Activated CD4-positive, alpha-beta T cell treated with anti-CD3 and anti-CD28 coated beads, Interleukin-2, amount 10 ng/mL, durations not matched to agents 24 days and 14 days (primary cell): ENCODE measurements at places on chromosomes 5 and 9. TPM values are rescaled to one million over a fixed set of nuclear protein-coding genes. Genes with fewer than 3 reads are reported as not detected.

- no peak overlapping the region for H3K27ac ChIP-seq
- no peaks in the 10 kb centered on the region for H3K36me3 ChIP-seq
- no peak overlapping the region for H3K4me3 ChIP-seq
These were observed 25.9 kb upstream of the PTAR1 start for GRCh38 chr9:69785757-69786156.

DNA sequence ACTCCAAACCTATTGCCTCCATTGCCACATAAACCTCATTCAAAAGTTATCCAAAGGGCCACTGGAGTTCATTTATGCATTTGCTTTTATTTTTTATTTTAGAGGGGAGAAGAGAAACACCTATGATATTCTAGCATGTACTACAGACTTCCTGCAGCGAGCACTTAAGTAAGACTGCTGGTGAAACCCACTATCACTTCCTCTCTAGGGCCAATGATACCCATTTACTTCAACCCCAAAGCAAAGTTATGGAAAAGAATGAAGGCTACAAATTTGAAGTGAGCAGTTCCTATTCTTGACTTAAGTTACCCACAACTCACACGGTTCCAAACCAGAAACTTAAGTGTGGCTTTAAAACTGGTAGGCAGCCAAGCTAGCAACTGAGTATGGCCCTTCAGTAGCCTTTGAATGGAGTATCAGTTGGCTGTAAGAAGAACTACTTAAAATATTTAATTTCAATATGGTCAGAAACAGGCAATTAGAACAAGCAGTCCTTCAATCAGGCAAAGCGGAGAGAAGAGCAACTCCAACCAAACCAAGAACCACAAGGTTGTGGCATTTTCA, 94.1 kb downstream of the GPR21 start:
- DNase-seq, result no peak
- no peak overlapping the region for H3K4me3 ChIP-seq
- H3K27ac ChIP-seq, result no peak overlapping the region

Gene OR2Y1
- total RNA-seq, result not detected in 2 replicates

DNA sequence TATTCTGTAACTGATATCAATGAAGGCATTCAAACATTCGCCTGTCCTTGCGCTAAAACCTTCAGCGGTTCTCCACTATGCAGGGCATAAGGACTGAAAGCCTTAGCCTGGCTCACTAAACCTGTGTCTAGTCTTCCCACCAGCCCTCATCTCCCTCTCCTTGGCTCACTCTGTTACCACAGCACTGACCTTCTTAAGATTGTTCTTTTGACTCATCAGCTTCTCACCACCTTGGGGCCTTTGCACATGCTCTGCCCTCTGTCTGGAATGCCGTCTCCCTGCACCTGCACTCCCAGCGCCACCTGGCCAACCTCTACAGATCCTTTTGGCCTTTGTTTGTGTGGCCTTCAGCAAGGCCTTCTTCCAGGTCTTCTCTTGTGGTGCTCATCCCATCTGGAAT, 131.8 kb upstream of the IER5L start:
- peaks cover 4% of the 10 kb centered on the region for H3K27me3 ChIP-seq
- no peak overlapping the region for H3K27ac ChIP-seq
- no peak overlapping the region for H3K4me3 ChIP-seq
- peaks cover 6% of the 10 kb centered on the region for H3K4me1 ChIP-seq
- DNase-seq, result no peak

DNA sequence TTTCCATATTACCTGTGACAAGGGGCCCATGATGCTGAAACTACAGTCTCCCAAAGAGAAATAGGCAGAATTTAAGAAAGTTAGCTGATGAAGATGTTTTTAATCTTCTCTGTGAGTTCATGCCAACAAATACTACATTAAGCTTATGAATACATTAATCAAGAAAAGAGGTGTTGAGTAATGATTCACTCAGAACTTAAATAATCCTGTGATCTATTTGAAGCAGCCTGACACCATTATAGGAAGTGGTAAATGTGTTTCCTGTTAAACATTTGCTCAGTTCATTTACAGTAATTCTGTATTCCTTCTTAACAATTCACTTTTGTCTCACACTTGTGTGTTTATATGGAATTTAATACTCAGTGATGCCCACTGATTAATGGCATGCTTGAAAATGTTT, 75.0 kb upstream of the IZUMO3 start:
- no peaks in the 10 kb centered on the region for H3K4me1 ChIP-seq
- H3K27ac ChIP-seq, result no peak overlapping the region
- no peaks in the 10 kb centered on the region for H3K36me3 ChIP-seq

GRCh38 chr9:108813951-108814601, 41.7 kb downstream of the ACTL7B start:
- peaks cover 7% of the 10 kb centered on the region for H3K27me3 ChIP-seq
- H3K4me3 ChIP-seq, result no peak overlapping the region
- no peak for DNase-seq
- H3K36me3 ChIP-seq, result no peaks in the 10 kb centered on the region
- H3K4me1 ChIP-seq, result peaks cover 4% of the 10 kb centered on the region

GRCh38 chr9:108569624-108570023, 286.2 kb downstream of the ACTL7B start:
- H3K27ac ChIP-seq, result no peak overlapping the region
- no peak overlapping the region for H3K4me3 ChIP-seq
- no peaks in the 10 kb centered on the region for H3K4me1 ChIP-seq
- DNase-seq, result no peak
- H3K36me3 ChIP-seq, result no peaks in the 10 kb centered on the region
- peaks cover 2% of the 10 kb centered on the region for H3K27me3 ChIP-seq

DNA sequence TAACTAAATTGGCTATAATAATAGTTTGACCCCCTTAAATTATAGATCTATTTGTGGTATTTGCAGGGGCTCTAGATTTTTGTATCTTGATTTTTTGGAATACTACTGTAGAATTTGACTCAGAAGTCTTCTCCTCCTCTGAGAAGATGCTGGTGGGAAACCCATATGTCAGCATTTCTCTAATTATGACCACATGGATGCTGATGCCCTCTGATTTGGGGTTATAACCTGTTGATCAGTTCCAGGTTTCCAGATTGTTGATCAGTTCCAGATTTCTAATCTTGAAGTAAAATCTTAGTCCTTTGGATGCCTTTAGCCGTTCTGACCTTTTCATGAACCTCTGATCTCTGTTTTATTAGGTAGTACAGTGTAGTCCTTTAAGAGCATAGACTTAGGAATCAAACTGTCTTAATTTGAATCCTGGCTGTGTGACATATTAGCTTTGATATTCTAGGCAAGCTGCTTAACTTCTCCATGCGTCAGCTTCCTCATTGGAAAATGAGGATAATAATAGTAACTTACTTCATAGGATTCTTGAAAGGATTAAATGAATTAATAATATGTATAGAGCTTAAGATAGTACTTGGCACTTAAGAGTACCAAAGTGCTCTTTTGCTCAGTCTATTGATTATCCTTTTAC, 8.1 kb downstream of the FSD1L start:
- peaks cover 12% of the 10 kb centered on the region for H3K36me3 ChIP-seq
- DNase-seq, result no peak
- no peak overlapping the region for H3K27ac ChIP-seq
- H3K27me3 ChIP-seq, result peaks cover 2% of the 10 kb centered on the region
- no peak overlapping the region for H3K4me3 ChIP-seq
- peaks cover 3% of the 10 kb centered on the region for H3K4me1 ChIP-seq

- H3K4me3 ChIP-seq, result no peak overlapping the region
- H3K27me3 ChIP-seq, result no peaks in the 10 kb centered on the region
- no peaks in the 10 kb centered on the region for H3K4me1 ChIP-seq
- no peaks in the 10 kb centered on the region for H3K36me3 ChIP-seq
These were observed 37.6 kb upstream of the SLC27A6 start for GRCh38 chr5:128927644-128928043.

GRCh38 chr9:95460518-95461164, 56.1 kb downstream of the PTCH1 start:
- peaks cover 23% of the 10 kb centered on the region for H3K4me1 ChIP-seq
- peaks cover 6% of the 10 kb centered on the region for H3K36me3 ChIP-seq
- H3K4me3 ChIP-seq, result no peak overlapping the region
- no peak overlapping the region for H3K27ac ChIP-seq

GRCh38 chr5:104431002-104431620, 868.5 kb upstream of the NUDT12 start:
- no peak overlapping the region for H3K4me3 ChIP-seq
- no peaks in the 10 kb centered on the region for H3K27me3 ChIP-seq
- no peak overlapping the region for H3K27ac ChIP-seq

DNA sequence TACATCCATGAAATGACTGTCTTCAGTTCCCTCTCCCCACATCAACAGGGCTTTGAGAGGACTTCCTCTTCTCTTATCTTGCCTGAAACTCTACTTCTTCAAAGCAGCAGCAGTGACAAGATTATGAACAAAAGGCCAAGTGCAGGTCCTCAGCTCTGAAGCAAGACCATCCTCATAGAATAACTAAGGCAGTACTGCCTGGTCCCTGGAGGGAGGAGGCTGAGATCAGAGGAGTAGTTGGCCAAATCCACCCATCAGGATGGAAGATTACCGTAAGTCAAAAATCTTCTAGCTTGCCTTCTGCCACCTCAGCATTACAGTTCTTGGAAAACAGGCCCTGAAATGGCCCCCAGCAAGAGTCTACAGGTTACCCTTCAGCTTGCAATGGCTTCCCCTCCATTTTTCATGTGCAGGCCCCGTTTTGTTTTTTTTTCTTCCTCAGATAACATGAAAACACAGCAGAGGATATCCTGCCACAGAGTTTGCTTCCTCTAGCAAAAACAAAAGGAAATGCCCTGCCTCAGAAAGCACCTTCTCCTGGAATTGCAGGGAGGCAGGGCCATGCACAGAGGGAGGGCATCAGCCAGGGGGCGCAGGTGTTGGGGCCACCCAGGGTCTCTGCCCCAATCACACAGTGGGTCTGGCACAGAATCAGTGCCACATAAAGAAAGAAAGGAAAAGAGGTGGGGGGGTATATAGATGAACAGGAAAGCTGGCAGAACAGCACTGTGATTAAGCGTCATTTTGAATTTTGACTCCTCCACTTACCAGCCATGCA, 40.0 kb downstream of the KLHL3 start:
- peaks cover 16% of the 10 kb centered on the region for H3K36me3 ChIP-seq
- H3K27me3 ChIP-seq, result no peaks in the 10 kb centered on the region
- H3K27ac ChIP-seq, result peak overlapping the region; percentile 88
- peak; percentile 77 for DNase-seq
- peaks cover 38% of the 10 kb centered on the region for H3K4me1 ChIP-seq

DNA sequence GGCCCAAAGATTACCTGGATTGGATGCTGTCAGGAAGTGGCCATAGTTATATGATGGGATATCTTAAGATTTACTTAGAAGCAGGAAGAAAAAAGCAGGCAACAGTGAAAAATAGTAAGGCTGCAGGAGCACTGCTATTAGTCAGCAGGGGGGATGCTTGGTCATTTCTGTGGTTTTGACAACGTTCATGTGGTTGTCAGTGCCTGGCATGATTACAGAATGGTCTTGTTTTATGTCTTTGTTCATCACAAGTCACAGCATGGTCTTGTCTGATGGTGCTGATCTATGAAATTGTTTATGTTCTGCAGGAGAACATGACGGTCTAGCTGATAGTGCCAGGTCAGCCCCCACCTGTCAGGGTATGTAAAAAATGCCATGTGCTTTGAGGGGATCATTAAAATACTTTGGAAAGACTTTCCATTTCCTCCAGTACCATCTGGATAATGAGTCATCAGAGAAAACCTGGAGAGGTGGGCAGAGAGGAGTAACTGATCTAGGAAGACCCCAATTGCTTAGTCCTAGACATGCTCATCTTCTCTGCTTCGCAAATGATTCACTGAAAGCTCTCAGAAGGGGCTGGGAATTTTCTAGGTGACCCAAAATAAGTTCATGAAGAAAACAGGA, 48.5 kb downstream of the PLGRKT start:
- H3K27me3 ChIP-seq, result no peaks in the 10 kb centered on the region
- peak; percentile 62 for DNase-seq
- peaks cover 21% of the 10 kb centered on the region for H3K4me1 ChIP-seq
- H3K27ac ChIP-seq, result peak overlapping the region; percentile 16

GRCh38 chr9:68640421-68641089, 64.5 kb upstream of the PIP5K1B start:
- no peak overlapping the region for H3K4me3 ChIP-seq
- no peaks in the 10 kb centered on the region for H3K36me3 ChIP-seq
- H3K27ac ChIP-seq, result peak overlapping the region; percentile 82
- H3K27me3 ChIP-seq, result no peaks in the 10 kb centered on the region
- H3K4me1 ChIP-seq, result peaks cover 14% of the 10 kb centered on the region

- no peak for DNase-seq
- H3K36me3 ChIP-seq, result peaks cover 42% of the 10 kb centered on the region
- H3K4me3 ChIP-seq, result peak overlapping the region; percentile 73
- peaks cover 63% of the 10 kb centered on the region for H3K4me1 ChIP-seq
- peak overlapping the region; percentile 95 for H3K27ac ChIP-seq
These were observed 65.0 kb downstream of the C9orf152 start for GRCh38 chr9:110142868-110143481.

DNA sequence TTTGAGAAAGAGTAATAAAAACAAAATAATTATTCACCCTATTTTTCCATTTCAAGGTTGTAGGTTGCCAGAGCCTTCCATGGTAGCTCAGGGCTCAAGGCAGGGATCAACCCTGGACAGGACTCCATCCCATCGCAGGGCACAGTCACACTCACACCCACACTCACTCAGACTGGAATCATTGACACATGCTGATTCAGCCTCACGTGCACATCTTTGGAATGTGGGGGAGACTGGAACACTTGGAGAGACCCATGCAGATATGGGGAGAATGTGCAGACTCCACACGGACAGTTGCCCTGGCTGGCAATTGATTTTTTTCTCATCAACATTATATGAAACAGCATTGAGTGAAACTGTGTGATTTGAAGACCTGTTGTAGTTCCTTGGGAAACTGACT, 234.1 kb downstream of the ADGRV1 start:
- no peak overlapping the region for H3K27ac ChIP-seq
- H3K36me3 ChIP-seq, result no peaks in the 10 kb centered on the region
- no peak overlapping the region for H3K4me3 ChIP-seq

DNA sequence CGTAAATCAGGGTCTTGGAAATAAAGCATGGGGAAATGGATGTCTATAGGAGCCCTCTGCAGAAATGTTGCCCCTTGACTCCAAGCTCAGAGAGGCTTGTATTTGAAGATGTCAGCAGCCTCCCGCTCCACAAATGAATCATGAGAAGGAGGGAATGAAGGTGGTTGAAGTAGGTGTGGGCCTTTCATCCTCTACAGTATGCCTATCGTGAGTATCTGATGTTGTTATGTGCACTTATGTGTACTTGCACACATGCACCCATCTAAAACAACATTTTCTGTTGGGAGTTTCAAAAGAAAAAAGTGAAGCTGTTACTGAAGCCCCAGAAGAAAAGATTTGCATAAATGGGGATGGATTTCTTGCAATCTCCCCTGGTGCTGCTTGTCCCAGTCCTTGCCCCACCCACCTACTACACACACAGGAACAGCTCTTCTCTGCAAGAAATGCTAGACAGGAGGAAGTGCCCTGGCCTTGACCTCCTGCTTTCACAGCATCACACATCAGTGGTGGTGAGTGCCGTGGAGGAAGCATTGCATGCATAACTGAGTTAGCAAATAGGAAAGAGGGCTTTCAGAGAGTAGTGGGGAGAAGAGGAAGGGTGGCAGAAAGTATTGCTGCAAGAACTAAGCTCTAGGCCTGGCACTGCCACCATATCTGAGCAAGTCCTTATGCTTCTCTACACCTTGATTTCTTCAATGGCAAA, 156.1 kb downstream of the SNX18 start:
- H3K4me1 ChIP-seq, result peaks cover 63% of the 10 kb centered on the region
- H3K36me3 ChIP-seq, result peaks cover 1% of the 10 kb centered on the region
- peak; percentile 85 for DNase-seq
- peaks cover 8% of the 10 kb centered on the region for H3K27me3 ChIP-seq
- H3K4me3 ChIP-seq, result peak overlapping the region; percentile 7
- H3K27ac ChIP-seq, result peak overlapping the region; percentile 7

Gene LURAP1L
- total RNA-seq, result not detected in 2 replicates

- no peak for DNase-seq
- H3K36me3 ChIP-seq, result no peaks in the 10 kb centered on the region
- H3K27me3 ChIP-seq, result no peaks in the 10 kb centered on the region
- H3K27ac ChIP-seq, result no peak overlapping the region
These were observed 208.9 kb upstream of the PANK3 start for GRCh38 chr5:168788107-168788506.

Gene PCDHGA8
- total RNA-seq, result 0.02 and 0.09 TPM in 2 replicates

- no peaks in the 10 kb centered on the region for H3K4me1 ChIP-seq
- peaks cover 50% of the 10 kb centered on the region for H3K36me3 ChIP-seq
- H3K4me3 ChIP-seq, result no peak overlapping the region
These were observed 8.5 kb upstream of the TMEM268 start for GRCh38 chr9:114602620-114603019.
